ENCODE measurements at places on chromosomes 12 and 14. TPM values are rescaled to one million over a fixed set of nuclear protein-coding genes. Genes with fewer than 3 reads are reported as not detected.

DNA sequence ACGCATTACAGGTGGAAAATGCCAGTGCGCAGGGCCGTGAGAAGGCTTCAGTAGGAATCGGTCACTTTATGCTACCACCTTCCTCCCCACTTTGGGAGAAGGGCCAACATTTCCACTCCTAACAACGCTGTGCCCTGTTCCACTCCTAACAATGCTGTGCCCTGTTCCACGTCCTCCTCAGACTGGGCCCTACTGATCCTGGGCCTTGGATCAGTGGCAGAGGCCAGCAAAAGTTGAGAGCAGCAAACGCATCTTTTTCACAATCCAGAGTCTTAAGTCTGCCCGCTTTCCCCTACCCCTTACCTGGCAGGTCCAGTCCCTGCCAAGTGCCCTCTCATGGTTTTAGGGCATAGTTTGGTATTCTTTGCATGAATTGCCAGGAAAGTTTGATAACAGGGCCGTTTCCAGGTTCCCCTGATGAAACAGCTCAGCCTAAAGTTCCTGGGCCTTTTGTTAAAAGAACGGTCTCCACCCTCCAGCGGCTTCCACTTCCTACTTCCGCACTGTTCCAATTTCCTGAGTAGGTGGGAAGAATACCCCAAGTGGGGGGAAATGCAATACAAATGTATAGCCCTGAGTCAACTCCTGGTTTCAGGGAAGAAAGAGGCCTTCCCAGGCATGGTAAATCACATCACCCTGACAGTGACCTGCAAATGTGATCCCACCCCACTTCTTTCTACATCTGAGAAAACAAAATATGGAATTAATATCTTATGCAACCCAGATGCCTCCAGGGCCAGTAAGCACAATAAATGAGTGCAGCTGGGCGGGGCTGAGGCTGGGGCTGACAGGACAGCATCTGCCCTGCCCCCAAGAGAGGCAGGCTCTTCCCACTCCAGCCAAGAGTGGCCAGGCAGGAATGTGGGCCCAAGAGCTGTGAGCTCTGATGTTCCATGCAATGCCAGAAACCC, 15.0 kb downstream of the KCTD10 start:
- H3K4me1 ChIP-seq, result peaks cover 17% of the 10 kb centered on the region
- no peak overlapping the region for H3K4me3 ChIP-seq
- H3K36me3 ChIP-seq, result peaks cover 8% of the 10 kb centered on the region
- no peaks in the 10 kb centered on the region for H3K27me3 ChIP-seq

FOXG1 gene
- not detected for total RNA-seq

CD4 gene
- total RNA-seq, result 126 TPM

DNA sequence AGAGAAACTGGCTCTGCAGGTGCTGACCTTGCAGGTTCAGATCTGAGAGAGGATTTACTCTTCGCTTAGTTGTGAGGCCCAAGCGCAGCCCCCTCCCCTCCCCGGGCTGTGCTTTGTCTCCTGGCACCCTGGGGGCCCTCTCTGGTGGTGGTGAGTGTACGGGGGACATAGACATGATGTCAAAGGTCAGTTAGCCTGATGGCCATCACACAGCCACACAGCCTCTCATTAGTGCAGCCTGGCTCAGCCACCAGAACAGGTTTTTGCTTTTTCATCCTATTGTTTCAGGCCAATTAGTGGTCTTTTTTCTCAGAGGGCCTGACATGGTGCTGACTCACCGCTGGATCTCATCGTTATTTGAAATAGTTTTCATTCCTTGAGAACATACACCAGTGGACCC, 437.9 kb downstream of the AACS start:
- no peaks in the 10 kb centered on the region for H3K4me1 ChIP-seq
- DNase-seq, result no peak
- no peak overlapping the region for H3K27ac ChIP-seq
- no peak overlapping the region for H3K4me3 ChIP-seq

NTS gene
- total RNA-seq, result not detected

DNA sequence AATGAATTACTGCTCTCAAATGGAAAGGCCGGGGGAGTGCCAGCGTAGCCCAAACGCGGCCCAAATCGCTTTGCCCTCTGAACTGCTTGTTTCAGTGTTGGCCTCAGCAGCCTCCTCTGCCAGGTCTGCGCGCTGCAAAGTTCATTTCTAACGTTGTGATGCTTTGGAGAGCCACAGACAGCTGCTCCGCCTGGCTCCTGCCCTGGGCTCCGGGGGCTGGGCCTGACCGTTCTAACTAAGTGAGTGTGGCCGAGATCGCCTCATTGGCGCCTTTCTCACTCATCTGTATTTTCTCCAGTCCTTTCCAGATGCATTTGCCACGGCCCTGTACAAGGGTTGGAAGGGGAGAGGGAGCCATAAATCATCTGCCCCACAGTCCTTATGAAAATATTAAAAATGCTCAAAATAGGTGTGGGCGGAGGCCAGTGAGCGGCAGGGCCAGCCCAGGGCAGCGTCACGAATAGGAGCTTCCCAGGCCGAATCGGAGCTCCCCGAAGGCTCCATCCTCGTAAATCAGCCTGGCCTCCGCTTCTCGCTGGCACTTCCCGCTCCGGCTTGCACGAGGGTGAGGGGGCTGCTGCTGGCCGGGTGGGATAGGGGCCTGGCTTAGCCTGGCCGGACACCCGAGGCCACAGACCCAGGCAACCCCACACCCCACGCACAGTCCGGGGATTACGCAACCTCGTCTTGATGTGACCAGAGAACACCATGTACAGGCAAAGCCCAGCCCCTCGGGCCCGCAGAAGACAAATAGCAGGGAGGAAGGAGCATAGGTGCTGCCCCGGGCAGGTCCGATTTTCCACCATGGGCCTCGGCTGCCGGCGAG, 196.6 kb upstream of the DIO3 start:
- no peaks in the 10 kb centered on the region for H3K27me3 ChIP-seq
- DNase-seq, result no peak
- H3K4me1 ChIP-seq, result no peaks in the 10 kb centered on the region

GRCh38 chr12:102851246-102851645, 65.8 kb downstream of the PAH start:
- H3K27me3 ChIP-seq, result no peaks in the 10 kb centered on the region
- no peaks in the 10 kb centered on the region for H3K4me1 ChIP-seq
- H3K4me3 ChIP-seq, result no peak overlapping the region
- H3K27ac ChIP-seq, result no peak overlapping the region

DTX1 gene
- total RNA-seq, result 10.4 TPM

DNA sequence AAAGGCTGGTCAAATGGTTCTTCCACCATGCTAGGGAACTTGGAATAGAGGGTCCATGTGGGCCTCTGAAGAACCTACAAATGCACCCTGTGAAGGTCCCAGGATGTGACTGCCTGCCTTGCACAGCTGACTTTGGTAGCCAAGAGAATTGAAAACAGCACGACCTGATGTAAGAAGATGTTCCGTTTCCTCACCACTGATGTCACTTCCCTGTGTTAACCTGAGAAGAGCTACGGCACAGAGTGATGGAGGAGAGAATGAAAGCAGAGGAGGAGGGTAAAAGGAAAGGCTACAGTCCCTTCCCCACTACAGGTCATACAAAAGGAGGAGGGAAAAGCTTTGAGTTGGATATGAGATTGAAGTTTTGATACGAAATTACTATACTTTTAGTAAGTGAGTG, 328.8 kb downstream of the RGS6 start:
- no peaks in the 10 kb centered on the region for H3K27me3 ChIP-seq
- H3K4me3 ChIP-seq, result no peak overlapping the region
- no peak overlapping the region for H3K27ac ChIP-seq
- H3K36me3 ChIP-seq, result no peaks in the 10 kb centered on the region
- DNase-seq, result no peak
- H3K4me1 ChIP-seq, result no peaks in the 10 kb centered on the region

GRCh38 chr12:38775457-38775856, 129.9 kb downstream of the CPNE8 start:
- no peaks in the 10 kb centered on the region for H3K36me3 ChIP-seq
- no peaks in the 10 kb centered on the region for H3K4me1 ChIP-seq
- DNase-seq, result no peak
- H3K27me3 ChIP-seq, result no peaks in the 10 kb centered on the region
- H3K27ac ChIP-seq, result no peak overlapping the region
- no peak overlapping the region for H3K4me3 ChIP-seq

GRCh38 chr14:55512421-55512820, 67.6 kb upstream of the KTN1 start:
- H3K36me3 ChIP-seq, result no peaks in the 10 kb centered on the region
- no peak overlapping the region for H3K27ac ChIP-seq
- no peak for DNase-seq
- H3K4me3 ChIP-seq, result no peak overlapping the region
- no peaks in the 10 kb centered on the region for H3K27me3 ChIP-seq

DNA sequence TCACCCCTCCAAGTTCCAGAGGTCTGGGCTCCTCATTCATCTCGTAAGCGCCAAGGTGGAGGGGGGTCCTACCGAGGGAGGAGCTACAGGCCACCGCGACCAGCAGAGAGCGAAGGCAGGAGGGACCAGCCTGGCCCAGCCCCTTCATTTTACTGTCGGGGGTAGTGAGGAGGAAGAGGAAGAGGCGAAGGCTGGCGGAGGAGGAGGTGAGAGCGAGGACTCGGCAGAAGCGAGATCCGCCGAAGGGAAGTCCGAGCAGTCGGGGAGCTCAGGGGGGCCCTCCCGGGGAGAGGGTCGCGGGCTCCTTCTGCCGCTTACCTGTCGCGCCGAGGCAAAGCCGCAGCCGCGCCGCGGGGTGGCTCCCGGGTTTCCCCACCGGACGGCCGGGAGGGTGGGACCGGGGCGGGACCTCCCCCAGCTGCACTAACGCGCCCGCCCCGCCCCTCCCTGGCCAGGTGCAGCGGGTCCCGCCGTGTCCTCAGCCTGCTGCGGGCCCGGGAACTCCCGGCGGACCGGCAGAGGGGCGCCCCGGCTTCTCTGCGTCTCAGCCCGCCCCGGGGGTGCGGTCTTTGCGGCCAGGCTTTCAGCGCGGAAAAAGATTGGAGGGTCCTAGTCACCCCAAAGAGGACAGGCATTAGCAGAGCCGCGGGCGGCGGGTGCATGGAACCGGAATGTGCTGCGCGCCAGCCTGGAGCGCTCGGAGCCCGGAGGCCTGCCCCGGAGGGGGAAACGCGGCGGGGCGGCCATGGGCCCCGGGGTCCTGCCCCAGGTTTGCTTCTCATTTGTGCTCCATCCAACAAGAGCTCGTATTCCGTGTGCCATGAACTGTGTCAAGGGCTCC, at the start of gene GALNT6:
TSS of gene GALNT6 (minus strand) at position 124 of the 841 bp plus-strand sequence. CDS start 11,625 bp downstream, outside the sequence.
- peak; percentile 66 for DNase-seq
- H3K4me3 ChIP-seq, result peak within 1 kb of the TSS; percentile 87
- H3K27ac ChIP-seq, result peak within 1 kb of the TSS; percentile 75
- H3K27me3 ChIP-seq, result no peaks in the 10 kb centered on the region

TRHDE gene
- 0.23 TPM for total RNA-seq

DNA sequence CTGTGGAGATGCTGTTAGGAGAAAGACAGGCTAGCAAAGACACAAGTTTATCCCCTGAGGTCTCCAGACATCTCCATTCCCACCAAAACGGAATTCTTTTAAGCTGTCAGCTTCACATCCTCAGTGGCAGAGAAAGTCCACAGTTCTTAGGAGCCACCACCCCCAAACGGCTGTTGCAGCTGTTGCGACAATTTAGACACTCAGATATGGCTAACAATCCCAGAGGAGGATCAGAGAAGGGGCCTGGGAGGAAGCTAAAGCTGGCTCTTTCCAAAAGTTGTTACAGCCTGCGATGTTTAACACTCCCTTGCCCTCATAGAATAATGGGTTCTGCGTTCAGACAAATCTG, 1.9 kb upstream of the ATP5MC2 start:
- H3K27ac ChIP-seq, result no peak overlapping the region
- DNase-seq, result no peak
- H3K4me1 ChIP-seq, result peaks cover 19% of the 10 kb centered on the region
- no peak overlapping the region for H3K4me3 ChIP-seq
- H3K36me3 ChIP-seq, result no peaks in the 10 kb centered on the region

Data from T-cell (primary cell).